SJSA1 (cell line): ENCODE measurements at places on chromosomes 6 and 20. TPM values are rescaled to one million over a fixed set of nuclear protein-coding genes. Genes with fewer than 3 reads are reported as not detected.

The NRSN2 gene
- 37.5 and 43.1 TPM in 2 replicates for total RNA-seq

DNA sequence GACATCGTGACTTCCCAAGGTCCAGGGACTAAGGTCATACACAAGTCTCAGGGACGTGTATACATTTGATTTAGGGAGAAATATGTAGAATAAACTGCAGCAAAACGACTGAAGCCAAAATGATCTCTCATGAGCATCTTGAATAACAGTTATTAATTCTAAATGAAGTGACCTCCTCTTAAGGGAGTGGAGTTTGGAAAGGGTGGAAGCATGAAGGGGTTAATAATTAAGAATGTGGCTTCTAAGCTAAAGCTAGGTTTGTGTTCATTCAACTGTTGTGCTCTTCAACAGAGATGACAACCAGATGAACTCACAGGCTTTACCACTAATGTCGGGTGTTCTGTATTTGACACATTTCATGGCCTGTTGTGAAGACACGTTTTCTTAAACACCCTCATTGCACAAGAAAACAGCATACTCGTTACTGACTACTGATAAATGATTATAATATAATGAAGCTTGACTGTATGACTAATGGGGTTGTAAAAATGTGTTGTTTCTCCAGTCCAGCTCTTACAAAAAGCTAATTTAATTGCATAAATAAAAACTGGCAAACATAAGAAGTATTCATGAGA, 1.5 kb downstream of the PPP1R14C start:
- no peak overlapping the region for H3K27ac ChIP-seq
- peaks cover 80% of the 10 kb centered on the region for H3K27me3 ChIP-seq
- no peak for DNase-seq
- H3K36me3 ChIP-seq = no peaks in the 10 kb centered on the region
- H3K4me3 ChIP-seq = no peak overlapping the region

DNA sequence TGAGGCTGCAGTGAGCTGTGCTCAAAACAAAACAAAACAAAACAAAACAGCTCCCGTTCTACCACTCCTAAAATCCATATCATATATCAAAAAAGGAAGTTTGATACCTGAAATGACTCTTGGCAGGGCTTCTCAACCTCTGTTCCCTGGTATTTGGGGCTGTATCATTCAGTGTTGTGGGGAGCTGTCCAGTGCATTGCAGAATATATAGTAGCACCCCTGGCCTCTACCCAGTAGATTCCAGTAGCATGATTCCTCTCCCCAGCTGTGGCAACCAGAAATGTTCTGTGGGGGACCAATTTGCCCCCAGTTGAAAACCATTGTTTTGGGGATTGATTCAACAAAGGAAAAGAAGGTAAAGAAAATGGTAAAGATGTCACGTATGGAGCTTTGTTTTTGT, 238.9 kb downstream of the PRL start:
- H3K27ac ChIP-seq = no peak overlapping the region
- H3K36me3 ChIP-seq = no peaks in the 10 kb centered on the region
- H3K4me1 ChIP-seq = peaks cover 3% of the 10 kb centered on the region; the same call in 1 of the 2 replicates
- no peak for DNase-seq

- H3K4me3 ChIP-seq = no peak overlapping the region
- H3K27me3 ChIP-seq = no peaks in the 10 kb centered on the region
- H3K27ac ChIP-seq = no peak overlapping the region
- peaks cover 21% of the 10 kb centered on the region for H3K4me1 ChIP-seq
- peaks cover 22% of the 10 kb centered on the region for H3K36me3 ChIP-seq
These were observed 102.3 kb downstream of the ARHGAP18 start for GRCh38 chr6:129607581-129608186.

- H3K4me1 ChIP-seq = peaks cover 28% of the 10 kb centered on the region
- DNase-seq = peak; percentile 47
- H3K27me3 ChIP-seq = no peaks in the 10 kb centered on the region
These were observed 547 bp downstream of the SAMD5 start for GRCh38 chr6:147508866-147509608.

DNA sequence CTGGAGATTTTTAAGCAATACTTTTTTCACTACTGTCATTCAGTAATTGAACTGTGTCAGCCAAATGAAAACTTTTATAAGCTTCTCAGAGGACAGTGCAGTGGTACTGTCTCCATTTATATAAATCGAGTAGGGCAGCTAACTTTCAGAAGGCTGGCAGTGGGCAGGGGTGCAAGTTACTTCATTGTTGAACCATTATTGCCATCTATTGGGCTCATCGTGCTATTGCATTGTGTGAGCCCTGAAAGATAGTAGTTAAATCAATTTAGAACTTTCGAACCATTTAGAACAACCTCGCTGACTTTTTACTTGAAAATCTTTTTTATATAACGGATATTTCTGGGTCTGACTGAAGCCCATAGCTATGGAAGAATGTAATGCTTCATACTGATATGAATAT, 347.8 kb upstream of the PLCB4 start:
- H3K36me3 ChIP-seq = no peaks in the 10 kb centered on the region
- peak; percentile 60 for DNase-seq
- no peak overlapping the region for H3K4me3 ChIP-seq
- no peaks in the 10 kb centered on the region for H3K27me3 ChIP-seq

- H3K27ac ChIP-seq = no peak overlapping the region
- no peak overlapping the region for H3K4me3 ChIP-seq
- H3K36me3 ChIP-seq = no peaks in the 10 kb centered on the region
- peaks cover 7% of the 10 kb centered on the region for H3K27me3 ChIP-seq
- no peaks in the 10 kb centered on the region for H3K4me1 ChIP-seq
- no peak for DNase-seq
These were observed 345.8 kb upstream of the PRND start for GRCh38 chr20:4375881-4376280.

DNA sequence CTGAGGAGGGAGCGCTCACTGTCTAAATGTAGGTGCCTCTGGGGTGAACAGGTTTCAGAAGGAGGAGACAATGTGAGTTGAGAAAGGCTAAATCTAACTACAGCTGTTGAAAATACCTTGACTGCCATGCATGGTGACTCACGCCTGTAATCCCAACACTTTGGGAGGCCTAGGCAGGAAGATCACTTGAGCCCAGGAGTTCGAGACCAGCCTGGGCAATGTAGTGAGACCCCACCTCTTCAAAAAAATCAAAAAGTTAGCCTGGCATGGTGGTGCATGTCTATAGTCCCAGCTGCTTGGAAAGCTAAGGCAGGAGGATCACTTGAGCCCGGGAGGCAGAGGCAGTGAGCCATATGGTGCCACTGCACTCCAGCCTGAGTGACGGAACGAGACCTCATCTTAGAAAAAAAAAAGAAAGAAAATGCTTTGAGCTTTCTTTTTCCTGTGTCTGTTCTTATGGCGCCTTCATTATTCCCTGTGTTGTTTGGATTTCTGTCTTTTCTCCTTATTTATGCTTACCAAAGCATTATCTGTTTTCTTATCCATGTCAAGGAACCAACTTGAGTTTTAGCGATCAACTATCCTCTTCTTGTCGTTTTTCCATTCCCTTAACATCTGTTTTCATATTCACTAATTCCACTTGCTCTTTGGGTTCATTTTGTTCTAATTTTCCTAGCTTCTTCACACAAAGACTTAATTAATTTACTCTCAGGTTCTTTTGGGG, 8.5 kb downstream of the SLC2A10 start:
- no peak overlapping the region for H3K27ac ChIP-seq
- H3K4me3 ChIP-seq = no peak overlapping the region
- DNase-seq = no peak
- peaks cover 12% of the 10 kb centered on the region for H3K36me3 ChIP-seq
- H3K4me1 ChIP-seq = peaks cover 7% of the 10 kb centered on the region

- no peaks in the 10 kb centered on the region for H3K27me3 ChIP-seq
- no peak overlapping the region for H3K27ac ChIP-seq
- H3K36me3 ChIP-seq = no peaks in the 10 kb centered on the region
- no peaks in the 10 kb centered on the region for H3K4me1 ChIP-seq
These were observed 274.2 kb upstream of the CDH4 start for GRCh38 chr20:60977901-60978300.
